ENCODE measurements at places on chromosomes 1 and 21.

- DNase-seq = no peak
Observed at GRCh38 chr1:58017641-58018040, 528.9 kb downstream of the OMA1 start.

- no peak for DNase-seq
Observed at GRCh38 chr1:52482326-52483004, 70.4 kb downstream of the TUT4 start.

DNA sequence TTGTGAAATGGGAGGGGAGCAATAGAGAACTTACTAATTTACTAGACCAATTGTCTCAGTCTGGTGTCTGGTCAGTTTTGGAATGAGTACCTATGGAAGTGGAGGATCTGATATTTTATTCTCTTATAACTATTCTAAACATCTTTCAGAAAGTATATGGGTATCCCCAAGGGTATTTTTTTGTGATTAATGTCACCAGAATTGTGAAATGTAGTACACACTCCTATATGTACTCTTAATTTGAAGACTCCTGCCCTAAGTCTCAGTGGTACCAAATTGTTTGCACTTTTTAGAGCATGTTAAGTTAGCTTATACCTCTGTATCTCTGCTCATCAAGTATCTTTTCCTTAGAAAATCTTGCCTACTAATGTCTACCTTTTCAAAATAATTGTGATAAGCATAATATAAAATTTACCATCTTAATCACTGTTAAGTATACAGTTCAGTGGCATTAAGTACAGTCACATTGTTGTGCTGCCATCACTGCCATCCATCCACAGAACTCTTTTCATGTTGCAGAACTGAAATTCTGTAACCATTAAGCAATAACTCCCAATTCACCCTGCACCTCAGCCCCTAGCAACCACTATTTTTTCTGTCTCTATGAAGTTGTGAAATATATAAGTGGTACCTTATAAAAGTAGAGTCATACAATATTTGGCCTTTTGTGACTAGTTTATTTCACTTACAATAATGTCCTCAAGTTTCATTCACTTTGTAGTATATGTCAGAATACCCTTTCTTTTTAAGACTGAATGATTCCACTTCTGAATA lies 40.5 kb downstream of the SLC30A7 start:
- DNase-seq = no peak

DNA sequence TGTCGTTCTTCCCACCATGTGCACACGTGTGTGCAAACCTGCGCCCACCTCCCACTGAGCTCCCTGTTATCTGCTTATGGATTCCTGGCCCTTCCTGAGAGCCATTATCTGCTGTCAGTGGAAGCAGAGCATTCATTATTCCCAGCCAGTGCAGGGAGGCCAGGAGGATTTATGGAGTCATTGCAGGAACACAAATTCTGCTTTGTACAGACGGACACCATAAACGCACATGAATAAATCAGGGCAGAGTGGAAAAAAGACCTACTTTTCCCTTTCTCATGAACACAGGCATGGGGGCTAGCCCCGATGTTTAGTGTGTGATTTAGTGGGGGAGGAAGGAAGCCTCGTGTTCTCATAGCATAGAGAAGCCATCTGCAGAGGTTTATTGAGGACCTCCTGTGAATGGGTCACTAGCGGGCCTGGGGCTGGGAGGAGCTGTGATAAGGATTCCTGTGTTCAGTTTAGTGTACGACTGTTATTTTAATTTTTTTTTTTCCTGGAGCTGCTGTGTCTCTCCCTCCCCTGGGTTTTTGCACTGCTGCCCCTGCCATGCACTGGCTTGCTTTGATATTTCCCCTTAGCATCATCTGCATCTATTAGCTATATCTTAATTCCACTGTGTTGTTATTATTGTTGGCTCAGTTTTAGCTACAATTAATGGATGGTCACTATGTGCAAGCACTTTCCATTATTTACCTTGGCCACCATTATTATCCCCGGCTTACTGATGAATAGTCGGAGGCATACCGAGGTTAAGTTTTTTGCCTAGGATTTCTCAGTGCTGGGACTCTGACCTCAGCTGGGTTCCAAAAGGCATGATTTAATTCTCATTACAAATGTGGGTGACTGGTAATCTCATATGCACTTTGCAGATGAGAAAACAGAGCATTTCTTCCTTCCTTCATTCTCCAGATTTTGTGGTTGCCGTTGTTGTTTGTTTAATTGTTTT lies 33.0 kb downstream of the HUNK start:
- DNase-seq = no peak

DNA sequence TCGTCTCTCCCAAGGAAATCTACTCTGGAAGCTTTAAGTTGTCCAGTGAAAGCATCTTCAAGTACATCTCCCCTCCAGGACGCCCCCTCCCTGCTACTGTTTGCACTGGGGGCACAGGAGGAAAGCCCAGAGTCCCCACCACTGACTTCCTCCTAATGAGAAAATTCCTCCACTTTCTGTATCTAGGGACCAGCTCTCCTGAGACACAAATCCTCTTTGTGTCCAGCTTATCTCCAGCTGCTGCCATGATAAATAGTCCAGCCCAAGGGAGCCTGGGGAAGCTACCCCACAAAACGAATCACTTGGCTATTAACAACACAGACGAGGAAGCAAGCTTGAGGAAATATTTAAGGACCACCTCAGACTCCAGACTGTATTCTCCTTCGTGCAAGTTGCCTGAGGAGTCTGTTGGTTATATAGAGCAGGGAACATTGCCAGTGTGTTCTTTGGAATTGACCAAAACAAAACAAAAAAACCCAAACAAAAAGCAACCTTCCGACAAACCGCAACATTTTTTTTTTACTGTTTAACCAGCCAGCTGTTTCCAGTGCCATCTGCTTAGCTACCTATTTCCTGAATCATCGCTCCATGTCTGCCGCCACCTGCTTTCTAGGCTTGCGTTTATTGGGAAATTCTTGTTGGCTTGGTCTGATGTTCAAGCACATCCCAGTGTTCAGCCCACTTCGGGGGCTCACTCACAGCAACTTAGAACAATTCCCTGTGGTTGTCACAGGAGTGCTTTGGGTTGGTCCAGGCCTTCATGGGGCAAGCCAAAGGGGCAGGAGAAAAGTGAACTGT lies 7.7 kb downstream of the C1orf226 start:
- no peak for DNase-seq

GRCh38 chr1:115118086-115118485 lies 28.8 kb upstream of the TSPAN2 start:
- no peak for DNase-seq

- DNase-seq = no peak
Observed at GRCh38 chr1:86499987-86500593, 31.4 kb downstream of the CLCA1 start.

DNA sequence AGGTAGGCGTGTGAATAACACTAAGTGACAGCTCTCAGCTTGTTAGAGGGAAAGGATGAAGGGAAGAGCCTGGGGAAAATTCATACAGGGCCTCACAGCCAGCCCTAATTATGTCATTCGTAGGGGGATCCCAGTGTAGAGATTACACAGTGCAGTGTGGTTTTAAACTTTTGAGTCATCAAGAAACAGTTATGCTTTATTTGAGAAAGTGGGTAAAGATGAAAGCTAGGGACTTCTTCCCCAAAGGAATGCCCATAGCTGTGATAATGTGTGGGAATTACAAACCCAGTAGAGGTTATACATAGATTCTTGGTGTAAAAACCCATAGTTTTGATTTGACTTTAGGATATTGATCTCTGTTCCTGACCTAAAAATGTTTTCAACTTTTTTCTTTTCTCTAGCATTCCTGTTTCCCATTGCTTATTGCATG lies 1.9 kb downstream of the TTF2 start:
- peak; percentile 31 for DNase-seq

GRCh38 chr1:98989556-98989907 lies 15.1 kb downstream of the PLPPR5 start:
- no peak for DNase-seq

GRCh38 chr1:11885916-11886315 lies 27.2 kb upstream of the NPPB start:
- no peak for DNase-seq

- DNase-seq = no peak
Observed at GRCh38 chr21:42525029-42525581, 11.5 kb downstream of the SLC37A1 start.

DNA sequence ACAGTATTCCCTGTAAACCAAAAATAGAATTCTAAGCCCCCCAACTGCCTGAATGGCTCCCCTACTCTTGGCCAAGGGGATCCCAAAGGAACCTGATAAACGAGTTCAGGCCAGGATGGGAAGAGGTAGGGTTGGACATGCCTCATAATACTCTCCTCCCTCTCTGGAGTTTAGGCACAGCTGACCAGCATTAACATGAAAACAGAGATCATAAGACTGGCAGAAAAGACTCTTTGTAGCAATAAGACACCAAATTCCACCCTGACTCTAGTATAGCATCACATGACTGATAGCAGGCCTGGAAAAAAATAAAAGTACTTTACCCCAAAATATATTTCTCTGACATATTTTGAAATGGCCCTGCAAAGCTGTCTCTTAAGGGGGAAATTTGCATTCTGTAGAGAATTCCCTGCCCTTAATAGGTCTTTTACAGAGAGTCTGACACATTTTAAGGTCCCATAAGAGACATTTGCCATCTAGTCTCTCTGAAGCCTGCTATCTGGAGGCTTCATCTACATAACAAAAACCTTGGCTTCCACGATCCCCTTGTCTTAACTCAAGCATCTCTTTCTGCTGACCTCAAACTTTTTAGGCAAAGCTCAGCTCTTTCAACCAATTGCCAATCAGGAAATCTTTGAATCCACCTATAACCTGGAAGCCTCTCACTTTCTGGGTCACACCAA lies 55.9 kb downstream of the SIK1 start:
- DNase-seq = no peak

DNA sequence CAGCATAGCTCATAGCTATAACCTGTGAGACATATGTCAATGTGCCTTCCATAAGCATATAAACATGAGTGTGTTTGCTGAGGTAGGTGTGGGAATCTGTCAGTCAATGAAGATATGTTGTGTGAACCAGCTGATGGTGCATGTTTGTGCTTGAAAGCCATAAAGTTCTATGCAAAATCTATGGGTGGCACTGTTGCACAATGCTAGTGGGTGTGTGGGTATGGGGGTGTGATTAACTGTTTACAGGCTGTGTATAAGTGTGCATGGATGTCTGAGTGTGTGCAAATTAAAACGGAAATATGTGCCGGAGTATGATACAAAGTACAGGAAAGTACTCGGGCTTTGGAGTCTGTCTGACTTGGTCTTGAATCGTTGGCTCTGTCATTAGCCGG lies 1.0 kb upstream of the ATP2B4 start:
- no peak for DNase-seq

GRCh38 chr1:232132572-232132971 lies 497.4 kb downstream of the SIPA1L2 start:
- no peak for DNase-seq

- no peak for DNase-seq
Observed at GRCh38 chr1:56054959-56055358, 524.4 kb downstream of the PLPP3 start.

DNA sequence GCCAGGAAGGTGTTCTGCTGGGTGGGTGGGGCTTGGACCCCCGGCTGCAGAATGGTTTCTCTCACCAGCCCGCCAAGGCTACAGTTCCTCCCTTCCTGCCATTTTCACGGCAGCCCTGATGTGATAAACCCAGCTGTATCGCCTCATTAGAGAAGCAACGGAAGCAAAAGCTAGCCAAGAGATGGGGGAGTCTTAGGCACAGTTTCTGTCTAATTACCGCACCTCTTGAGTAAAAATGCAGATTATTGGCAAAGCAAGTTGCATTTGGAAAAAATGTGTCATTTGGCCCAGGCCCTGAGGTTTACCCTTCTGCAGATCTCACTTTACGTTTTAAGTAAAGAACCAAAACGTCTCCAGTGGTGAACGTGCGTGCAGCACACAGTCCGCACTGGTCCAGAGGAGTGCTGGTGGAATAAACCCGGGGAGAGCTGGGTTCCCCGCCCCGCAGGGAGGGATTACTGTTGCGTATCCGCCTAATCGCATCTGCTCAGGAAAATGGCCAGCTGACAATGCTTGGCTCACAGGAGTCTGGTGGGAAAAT lies 109.9 kb downstream of the GALNT2 start:
- no peak for DNase-seq

- no peak for DNase-seq
Observed at GRCh38 chr1:158563853-158564252, 6.5 kb downstream of the OR6P1 start.

DNA sequence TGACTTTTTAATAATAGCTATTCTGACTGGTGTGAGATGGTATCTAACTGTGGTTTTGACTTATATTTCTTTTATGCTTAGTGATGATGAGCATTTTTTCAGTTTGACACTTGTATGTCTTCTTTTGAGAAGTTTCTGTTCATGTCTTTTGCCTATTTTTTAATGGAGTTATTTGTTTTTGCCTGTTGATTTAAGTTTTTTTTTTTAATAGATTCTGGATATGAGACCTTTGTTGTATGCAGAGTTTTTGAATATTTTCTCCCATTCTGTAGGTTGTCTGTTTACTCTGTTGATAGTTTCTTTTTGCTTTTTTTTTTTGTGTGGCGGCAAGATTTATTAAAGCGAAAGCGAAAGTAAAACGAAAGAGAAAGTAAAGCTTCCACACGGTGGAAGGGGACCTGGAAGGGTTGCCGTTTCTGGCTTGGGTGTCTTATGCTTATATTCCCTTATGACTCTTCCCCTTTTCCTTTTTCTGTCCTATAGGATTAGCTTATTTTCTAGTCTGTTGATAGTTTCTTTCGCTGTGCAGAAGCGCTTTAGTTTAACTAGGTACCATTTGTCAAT lies 67.6 kb downstream of the TBX19 start:
- no peak for DNase-seq

DNA sequence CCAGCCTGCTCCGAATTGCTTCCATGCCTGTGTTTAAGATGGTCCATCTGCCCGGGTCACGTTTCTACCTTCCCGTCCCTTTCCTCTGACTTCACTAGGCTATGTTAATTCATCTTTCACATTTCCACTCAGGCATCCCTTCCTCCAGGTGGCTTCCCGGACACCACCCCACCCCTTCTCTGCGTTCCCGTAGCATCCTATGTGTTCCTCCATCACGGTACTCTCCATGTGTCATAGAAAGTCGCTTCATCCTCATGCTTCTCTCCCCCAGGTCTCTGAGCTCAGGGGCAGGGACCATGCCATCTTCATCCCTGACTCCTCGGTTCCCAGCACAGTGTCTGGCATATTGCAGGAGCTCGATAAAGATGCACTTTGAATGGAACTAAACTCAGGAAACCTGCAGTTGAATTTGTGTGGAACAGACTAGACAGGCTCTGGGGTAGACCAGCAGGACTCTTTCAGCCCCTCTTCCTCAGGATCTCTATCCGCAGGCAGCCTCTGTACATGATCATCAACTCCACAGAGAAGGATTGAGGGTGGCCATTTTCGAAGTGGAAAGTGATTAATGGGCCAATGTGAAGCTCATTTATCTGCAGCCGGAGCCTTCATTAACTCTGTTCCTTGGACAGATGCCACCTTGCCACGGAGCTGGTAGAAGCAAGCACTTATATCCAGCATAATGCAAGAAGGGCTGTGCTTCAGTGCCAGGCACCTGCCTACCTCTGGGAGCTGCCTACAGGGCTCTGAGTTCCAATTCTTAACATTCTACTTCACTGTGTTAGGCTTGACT lies 9.1 kb downstream of the C1orf226 start:
- DNase-seq = no peak

DNA sequence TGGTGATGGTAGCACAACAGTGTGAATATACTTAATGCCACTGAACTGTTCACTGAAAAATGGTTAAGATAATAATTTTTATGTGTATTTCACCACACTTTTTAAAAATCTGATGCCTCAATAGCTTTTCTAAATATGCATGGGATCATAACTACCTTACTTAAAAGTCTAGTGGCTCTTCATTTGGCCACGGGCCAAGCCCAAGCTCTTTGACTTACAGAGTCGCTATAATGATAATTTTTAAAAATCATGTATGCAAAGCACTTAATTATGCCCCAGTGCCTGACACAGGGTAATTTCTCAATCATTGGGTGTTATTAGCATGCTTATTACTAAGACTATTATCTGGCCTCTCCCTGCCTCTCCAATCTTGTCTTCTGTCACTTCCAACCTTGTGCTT lies 7.6 kb upstream of the CNN3 start:
- DNase-seq = no peak

All from GM12864 (cell line).